HFF-Myc (cell line): ENCODE measurements at places on chromosomes 16 and 17.

GRCh38 chr17:38577244-38577643, 28.5 kb downstream of the SRCIN1 start:
- no peak for DNase-seq

GRCh38 chr17:40846515-40847144, 20.4 kb downstream of the KRT12 start:
- DNase-seq: no peak

- no peak for DNase-seq
These were observed 609.2 kb downstream of the TOX3 start for GRCh38 chr16:51937771-51938170.

DNA sequence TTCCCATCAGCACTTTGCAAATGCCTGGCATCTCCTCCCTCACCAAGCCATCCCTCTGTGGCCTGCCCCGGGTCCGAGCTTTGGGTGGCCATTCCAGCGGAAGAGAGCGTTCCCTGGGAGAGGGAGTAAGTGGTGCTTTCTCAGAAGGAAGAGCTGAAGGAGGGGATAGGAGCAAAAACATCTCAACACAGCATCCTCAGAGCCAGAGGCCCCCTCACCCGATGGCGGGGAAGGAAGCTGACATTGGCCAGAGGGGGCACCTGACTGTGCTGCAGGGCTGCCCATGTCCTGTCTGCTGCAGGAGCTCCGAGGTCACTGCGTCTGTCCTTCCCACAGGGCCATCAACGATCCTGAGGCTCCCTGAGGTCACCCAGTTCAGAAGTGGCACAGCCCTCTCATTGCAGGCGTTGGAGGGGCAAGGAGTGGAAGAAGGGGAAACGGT, 427 bp upstream of the TLCD3B start:
- no peak for DNase-seq

GRCh38 chr17:8466873-8467272, 31.2 kb downstream of the NDEL1 start:
- no peak for DNase-seq

- DNase-seq: no peak
These were observed 93.1 kb downstream of the RTN4RL1 start for GRCh38 chr17:1931844-1932579.

DNA sequence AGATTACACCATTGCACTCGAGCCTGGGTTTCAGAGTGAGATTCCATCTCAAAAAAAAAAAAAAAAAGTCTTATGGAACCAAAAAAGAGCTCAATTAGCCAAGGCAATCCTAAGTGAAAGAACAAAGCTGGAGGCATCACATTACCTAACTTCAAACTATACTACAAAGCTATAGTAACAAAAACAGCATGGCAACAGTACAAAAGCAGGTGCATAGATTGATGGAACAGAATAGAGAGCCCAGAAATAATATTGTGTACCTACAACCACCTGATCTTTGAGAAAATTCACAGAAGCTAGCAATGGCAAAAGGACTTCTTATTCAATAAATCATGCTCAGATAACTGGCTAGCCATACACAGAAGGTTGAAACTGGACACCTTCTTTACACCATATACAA, 24.7 kb upstream of the CCL2 start:
- no peak for DNase-seq

- DNase-seq: no peak
These were observed 25.5 kb downstream of the TIMM22 start for GRCh38 chr17:1022278-1023024.
